Naive thymus-derived CD4-positive, alpha-beta T cell (primary cell): ENCODE measurements at places on chromosomes 1 and 21. TPM values are rescaled to one million over a fixed set of nuclear protein-coding genes. Genes with fewer than 3 reads are reported as not detected.

The C4BPB gene
- polyA plus RNA-seq = 0.60 TPM

The RCAN3 gene
- polyA plus RNA-seq = 179 TPM

The KCTD3 gene
- 2.2 TPM for polyA plus RNA-seq

The AMIGO1 gene
- polyA plus RNA-seq = 17.4 TPM

The SPATA46 gene
- polyA plus RNA-seq = not detected

GRCh38 chr1:51264451-51264850, 28.4 kb downstream of the RNF11 start:
- no peak overlapping the region for H3K4me3 ChIP-seq
- H3K4me1 ChIP-seq = peaks cover 5% of the 10 kb centered on the region
- no peak overlapping the region for H3K27ac ChIP-seq

DNA sequence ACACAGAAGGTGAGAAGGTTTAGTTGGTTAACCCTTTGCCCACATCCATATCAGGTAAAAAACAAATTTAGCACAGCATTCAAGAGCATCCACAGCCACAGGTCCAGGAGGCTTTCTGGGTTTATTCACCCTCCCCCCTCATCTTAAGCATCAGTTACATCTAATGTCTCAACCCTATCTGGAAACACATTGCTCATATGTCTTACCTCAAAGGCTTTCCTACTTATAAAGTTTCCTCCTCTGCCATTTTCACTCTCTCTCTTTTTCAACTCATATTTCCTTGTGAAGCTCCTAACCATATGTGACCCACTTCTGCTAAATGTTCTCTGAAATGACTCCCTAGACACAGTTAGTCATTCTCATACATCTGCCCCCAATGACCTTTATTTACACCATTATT, 47.9 kb upstream of the RUNX1 start:
- no peaks in the 10 kb centered on the region for H3K27me3 ChIP-seq
- no peaks in the 10 kb centered on the region for H3K36me3 ChIP-seq
- no peak overlapping the region for H3K4me3 ChIP-seq
- no peak for DNase-seq
- H3K4me1 ChIP-seq = no peaks in the 10 kb centered on the region

DNA sequence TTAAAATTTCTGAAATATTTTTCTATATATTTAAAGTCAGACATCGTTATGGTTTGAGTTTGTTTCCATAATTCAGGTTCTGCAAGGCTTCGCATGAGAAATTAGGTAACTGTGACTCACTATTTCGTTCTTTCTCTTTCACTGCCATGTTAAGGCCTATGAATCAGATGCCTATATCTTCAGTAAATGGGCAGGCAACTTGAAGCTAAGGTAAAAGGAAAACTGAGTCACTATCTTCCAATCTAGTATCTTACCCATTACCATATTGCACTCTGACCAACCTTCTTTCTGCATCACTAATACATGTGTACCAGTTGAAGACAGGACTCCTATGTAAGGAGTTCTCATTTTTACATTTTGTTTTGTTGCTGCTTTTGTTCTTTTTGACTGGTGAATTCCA, 37.8 kb downstream of the PYHIN1 start:
- no peaks in the 10 kb centered on the region for H3K4me1 ChIP-seq
- H3K36me3 ChIP-seq = no peaks in the 10 kb centered on the region
- H3K27ac ChIP-seq = no peak overlapping the region
- no peak overlapping the region for H3K4me3 ChIP-seq
- no peak for DNase-seq

GRCh38 chr21:36126621-36127110, 8.2 kb upstream of the CBR3 start:
- peaks cover 15% of the 10 kb centered on the region for H3K4me1 ChIP-seq
- no peak overlapping the region for H3K27ac ChIP-seq
- no peaks in the 10 kb centered on the region for H3K36me3 ChIP-seq
- no peak for DNase-seq
- H3K4me3 ChIP-seq = no peak overlapping the region

DNA sequence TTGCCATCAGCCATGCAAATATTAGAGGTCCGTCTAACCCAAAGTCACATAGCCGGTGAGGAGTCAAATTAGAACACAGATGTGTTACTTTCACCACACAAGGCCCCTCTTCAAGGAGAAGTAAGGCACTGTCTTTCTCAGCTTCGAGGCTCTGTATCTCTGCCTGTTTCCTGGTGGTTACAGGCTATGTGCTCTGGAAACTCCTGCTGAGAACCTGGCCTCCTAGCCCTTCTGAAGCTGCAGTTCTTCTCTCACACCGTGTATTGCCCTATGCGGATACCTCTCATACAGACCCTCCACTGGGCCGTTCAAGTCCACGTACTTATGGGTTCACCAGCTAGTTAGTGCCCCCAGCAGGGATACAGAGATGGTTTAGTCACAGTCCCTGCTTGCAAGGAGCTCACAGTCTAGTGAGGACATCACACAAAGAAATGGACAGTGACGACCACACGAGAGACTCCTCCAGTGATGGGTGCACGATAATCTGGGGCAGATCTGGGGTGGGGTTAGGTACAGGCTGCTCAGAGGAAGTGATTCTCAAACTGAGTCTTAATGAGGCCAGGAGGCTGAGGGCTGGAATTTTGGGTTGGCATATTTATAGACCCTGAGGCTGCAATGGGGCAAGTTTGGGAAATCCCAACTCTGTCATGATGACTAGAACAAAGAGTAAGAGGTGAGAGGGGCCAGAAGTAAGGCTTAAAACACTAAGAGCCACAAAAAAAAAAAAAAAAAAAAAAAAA, 22.8 kb upstream of the ELOA start:
- H3K4me1 ChIP-seq = no peaks in the 10 kb centered on the region
- no peaks in the 10 kb centered on the region for H3K27me3 ChIP-seq
- no peak overlapping the region for H3K4me3 ChIP-seq
- H3K27ac ChIP-seq = no peak overlapping the region

DNA sequence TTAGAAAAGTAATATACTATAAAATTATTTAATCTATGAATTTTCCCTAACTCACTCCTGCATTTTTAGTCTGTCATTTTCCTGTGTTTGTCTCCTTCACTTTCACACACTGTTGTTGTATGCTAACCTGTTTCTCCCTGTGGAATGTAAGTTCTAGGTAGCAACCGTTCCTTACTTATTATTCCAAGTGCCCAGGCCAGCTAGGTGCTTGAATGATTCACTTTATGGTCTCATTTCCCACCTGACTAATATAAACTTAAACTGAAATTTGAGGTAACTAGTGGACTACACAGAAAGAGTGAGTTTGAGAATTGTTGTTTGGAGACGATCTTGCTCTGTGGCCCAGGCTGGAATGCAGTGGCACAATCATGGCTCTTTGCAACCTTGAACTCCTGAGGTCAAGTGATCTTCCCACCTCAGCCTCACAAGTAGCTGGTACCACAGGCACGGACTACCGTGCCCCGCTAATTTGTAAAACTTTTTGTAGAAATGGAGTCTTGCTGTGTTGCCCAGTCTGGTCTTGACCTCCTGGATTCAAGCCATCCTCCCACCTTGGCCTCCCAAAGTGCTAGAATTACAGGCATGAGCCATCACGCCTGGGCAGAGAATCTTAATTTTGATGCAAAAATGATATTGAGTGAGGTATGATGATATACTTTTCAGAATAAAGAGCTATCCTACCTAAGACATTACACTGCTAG, 1.9 kb downstream of the ZYG11B start:
- H3K27me3 ChIP-seq = no peaks in the 10 kb centered on the region
- peaks cover 7% of the 10 kb centered on the region for H3K36me3 ChIP-seq
- H3K27ac ChIP-seq = no peak overlapping the region

- H3K4me3 ChIP-seq = no peak overlapping the region
- no peaks in the 10 kb centered on the region for H3K4me1 ChIP-seq
- no peak for DNase-seq
- no peak overlapping the region for H3K27ac ChIP-seq
- no peaks in the 10 kb centered on the region for H3K27me3 ChIP-seq
- peaks cover 60% of the 10 kb centered on the region for H3K36me3 ChIP-seq
Measured at GRCh38 chr1:151779852-151780251, 10.4 kb downstream of the TDRKH start.

DNA sequence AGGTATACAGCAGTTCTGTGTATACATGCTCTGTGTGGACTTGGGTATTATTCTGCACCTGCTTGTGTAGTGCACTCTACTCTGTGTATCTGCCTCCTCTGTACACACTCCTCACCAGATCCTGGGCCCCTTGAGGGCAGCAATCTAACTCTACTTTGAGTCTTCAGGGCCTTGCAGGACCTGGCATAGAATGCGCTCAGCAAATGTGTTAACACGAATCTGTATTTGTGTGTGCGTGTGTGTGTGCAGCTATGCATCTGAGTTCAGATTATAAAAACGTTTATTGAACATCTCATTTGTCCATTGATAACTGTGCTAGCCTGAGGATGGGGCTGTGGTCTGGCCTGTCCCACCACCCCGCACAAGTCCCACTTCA, 3.9 kb upstream of the MEF2D start:
- H3K4me1 ChIP-seq = peaks cover 60% of the 10 kb centered on the region
- H3K27ac ChIP-seq = peak overlapping the region; percentile 99
- no peak for DNase-seq
- peak overlapping the region; percentile 55 for H3K4me3 ChIP-seq
- H3K27me3 ChIP-seq = no peaks in the 10 kb centered on the region
- H3K36me3 ChIP-seq = no peaks in the 10 kb centered on the region

GRCh38 chr1:115056395-115056798, 26.8 kb downstream of the TSHB start:
- H3K4me3 ChIP-seq = no peak overlapping the region
- H3K4me1 ChIP-seq = peaks cover 7% of the 10 kb centered on the region
- H3K36me3 ChIP-seq = no peaks in the 10 kb centered on the region
- no peaks in the 10 kb centered on the region for H3K27me3 ChIP-seq

DNA sequence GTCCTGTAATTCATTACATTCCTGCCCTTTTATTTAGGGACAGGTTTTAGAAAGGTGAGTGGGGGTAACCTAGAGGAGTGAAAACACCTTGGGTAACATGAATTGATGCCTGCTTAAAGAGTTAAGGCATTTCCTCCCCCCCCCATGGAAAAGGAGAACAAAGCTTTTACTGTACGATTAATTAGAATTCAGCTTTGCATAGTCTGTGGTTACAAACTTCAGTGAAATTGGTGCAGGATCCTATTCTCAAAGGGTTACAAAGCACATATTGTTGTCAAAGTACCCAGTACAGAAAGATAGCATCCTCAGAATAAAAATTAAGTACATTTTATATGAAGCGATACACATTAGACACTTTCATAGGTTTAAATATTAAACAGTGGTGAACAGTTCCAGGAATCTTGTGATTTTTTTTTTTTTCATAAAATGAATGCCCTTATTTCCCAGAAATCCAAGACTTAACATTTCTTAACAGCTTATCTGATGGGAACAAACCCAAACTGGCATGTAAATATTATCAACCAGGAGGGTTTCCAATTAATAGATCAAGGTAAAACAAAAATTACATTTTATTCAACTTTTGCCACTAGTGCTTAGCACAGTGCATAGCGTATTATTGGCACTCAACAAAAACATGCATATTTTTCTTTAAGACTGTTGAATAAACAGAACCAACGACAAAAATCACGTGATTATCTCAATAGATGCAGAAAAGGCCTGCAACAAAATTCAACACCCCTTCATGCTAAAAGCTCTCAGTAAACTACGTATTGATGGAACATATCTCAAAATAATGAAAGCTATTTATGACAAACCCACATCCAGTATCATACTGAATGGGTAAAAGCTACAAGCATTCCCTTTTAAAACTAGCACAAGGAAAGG, 172.7 kb downstream of the PDE4B start:
- no peak overlapping the region for H3K27ac ChIP-seq
- H3K36me3 ChIP-seq = no peaks in the 10 kb centered on the region
- no peak for DNase-seq
- H3K27me3 ChIP-seq = no peaks in the 10 kb centered on the region
- no peaks in the 10 kb centered on the region for H3K4me1 ChIP-seq
